ENCODE measurements at places on chromosomes 2 and 18.

- no peak for DNase-seq
Observed at GRCh38 chr2:100615471-100615870, 52.7 kb downstream of the PDCL3 start.

DNA sequence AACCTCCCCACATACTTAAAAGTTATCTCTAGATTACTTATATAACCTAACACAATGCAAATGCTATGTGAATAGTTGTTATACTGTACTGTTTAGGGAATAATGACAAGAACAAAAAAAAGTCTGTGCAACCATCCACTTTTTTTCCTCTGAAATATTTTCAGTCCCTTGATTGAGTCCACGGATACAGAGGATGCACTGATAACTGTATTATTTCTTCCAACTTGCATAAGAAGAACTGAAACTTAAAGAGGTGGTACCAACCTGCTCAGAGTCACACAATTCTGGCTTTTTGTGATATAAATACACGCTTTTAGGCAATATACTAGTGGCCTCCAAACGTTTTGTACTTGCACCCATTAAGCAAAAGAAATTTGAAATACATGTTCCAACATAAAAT, 1.4 kb downstream of the SMC6 start:
- DNase-seq, result no peak

GRCh38 chr2:61898810-61899209, 6.7 kb upstream of the COMMD1 start:
- no peak for DNase-seq

GRCh38 chr2:53234548-53234903, 533.1 kb upstream of the CHAC2 start:
- peak; percentile 55 for DNase-seq

DNA sequence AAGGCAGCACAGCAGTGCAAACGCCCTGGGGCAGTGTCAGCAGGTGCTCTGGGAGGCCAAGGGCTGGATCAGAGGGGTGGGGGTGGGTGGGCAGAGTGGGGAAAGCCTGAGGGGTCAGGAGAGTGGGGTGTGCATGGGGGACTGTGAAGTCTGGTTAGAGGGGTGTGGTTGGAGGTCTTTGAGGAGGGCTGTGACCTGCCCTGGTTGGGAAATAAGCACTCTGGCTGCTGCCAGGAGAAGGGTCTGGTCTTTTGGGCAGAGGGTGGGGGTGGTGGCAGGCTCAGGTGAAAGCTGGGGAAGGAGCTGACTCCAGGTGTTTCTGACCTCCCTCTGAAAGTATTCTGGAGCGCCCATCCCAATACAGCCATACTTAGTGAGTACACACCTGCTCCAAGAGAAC, 4.2 kb downstream of the ALPI start:
- DNase-seq, result no peak

- no peak for DNase-seq
Observed at GRCh38 chr2:120463527-120463926, 117.6 kb downstream of the INHBB start.

DNA sequence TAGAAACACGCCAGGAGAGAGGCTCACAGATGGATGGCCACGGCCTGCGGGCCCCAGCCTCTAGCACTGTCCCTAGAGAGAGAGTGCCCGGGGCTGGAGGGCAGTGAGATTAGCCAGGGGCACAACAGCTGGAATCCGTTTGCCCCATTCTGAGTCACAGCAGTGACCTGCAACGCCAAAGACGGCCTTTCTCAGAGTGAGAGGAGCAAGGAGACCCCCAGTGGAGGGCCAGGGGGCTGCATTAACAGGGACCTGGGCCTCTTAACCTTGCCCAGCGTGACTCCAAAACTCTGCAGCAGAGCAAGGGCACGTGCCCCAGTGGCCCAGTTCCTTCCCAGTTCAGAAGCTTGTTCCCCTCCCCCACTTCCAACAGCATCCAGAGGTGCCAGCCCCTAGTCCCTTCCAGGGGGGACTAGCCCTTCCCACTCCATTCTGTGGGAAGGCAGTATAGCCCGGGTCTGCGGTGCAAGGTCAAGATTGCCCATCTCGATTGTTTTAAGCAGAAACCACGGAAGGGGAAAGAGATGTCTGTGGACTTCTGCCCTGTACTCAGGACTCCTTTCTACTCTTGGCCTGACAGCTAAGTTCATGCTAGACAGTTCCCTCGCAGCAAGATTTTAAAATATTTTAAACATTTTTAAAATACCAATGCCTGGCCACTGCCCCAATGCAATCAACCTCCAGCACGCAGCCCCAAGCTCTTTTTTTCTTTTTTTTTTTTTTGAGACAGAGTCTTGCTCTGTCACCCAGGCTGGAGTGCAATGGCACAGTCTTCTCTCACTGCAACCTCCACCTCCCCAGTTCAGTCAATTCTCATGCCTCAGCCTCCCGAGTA, 50.9 kb upstream of the BIN1 start:
- no peak for DNase-seq

- DNase-seq, result no peak
Observed at GRCh38 chr2:217244815-217245214, 385.0 kb upstream of the TNP1 start.

DNA sequence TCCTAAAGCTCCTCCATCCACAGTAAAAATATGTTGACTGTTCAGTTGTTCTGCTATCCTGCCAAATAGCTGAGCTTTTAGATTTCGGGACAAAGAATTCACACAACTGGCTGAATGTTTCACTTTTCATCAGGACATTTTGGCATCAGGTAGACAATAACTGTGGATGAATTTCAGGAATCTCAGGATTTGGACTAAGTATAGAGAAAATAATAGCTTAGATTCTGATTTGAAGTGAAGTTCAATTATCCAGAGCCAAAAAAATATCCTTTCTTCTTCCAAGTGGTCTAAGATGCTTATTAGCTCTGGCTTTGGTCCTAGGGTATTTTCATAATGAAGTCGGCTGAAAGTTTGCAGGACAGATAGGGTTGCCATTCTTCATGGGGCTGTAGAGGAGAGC, 16.1 kb downstream of the KCNE4 start:
- DNase-seq, result no peak

DNA sequence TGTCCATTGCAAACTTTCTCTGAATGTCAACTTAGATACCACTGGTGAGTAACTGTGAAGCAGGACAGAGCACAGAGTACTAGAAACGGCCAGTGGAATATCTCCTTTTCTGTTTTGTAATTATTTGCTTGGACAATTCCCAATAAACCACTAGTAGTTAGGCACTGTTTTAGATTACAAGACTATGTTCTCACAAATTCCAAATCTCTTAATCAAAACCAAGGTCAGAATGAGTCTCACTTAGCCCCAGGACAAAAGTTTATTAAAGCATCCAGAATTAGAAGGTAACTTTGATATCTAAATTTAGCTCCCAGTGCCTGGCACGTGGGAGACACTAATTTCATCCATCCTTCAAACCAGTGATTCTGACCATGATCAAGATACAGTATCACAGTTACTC, 89.0 kb downstream of the ZNF521 start:
- DNase-seq, result no peak

- DNase-seq, result no peak
Observed at GRCh38 chr2:160399880-160400279, 93.7 kb downstream of the RBMS1 start.

DNA sequence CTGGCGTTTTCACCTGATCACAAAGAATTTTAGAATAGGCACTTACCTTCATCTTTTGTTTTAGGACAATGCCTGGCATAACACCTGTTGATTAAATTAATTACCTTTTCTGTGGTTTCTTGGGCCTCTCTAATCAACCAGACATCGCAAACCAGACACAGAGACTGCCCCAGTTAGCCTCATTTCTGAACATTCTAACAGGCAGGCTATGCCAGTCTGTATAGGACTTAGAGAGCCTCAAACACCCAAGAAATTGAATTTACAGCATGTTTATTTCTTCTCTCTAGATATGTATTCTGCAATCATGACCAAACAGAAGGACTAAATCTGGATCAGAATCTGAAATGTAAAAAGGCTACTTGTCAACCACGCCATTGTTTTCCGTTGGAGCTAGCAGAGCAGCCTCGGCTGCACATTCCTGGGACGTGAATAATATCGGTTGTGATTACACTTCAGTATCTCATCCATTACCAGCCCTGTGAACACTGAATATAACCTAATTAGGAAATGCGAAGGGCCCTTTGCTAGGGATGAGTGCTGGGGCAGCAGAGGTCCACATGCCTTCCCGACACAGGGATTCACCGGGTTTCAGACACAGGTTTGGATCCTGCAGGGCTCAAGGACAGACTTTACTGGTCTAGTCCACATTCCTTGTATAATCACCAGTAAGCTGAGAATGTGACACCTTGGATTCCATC, 17.5 kb upstream of the CDC42EP3 start:
- DNase-seq, result no peak

GRCh38 chr2:11719230-11719977, 27.0 kb upstream of the LPIN1 start:
- DNase-seq, result peak; percentile 54

DNA sequence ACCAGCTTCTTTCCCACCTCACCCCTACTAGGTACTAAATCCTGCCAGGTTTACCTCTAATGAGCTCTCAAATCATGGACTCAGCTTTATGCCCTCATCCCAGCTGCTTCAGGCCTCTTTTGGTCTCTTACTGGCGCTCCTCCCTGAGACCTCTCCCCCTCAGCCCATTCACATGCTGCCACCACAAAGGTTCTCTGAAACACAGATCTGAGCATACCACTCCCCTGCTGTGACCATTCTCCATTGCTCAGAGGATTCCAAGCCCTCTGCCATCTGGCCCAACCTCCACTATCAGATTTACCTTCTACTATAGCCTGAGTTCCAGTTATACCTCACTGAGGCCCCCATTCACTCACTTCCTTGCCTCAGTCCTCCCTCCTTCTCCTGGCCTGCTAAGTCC, 174.8 kb downstream of the ANKRD44 start:
- no peak for DNase-seq

GRCh38 chr2:172896661-172897081, 161.0 kb downstream of the RAPGEF4 start:
- no peak for DNase-seq

DNA sequence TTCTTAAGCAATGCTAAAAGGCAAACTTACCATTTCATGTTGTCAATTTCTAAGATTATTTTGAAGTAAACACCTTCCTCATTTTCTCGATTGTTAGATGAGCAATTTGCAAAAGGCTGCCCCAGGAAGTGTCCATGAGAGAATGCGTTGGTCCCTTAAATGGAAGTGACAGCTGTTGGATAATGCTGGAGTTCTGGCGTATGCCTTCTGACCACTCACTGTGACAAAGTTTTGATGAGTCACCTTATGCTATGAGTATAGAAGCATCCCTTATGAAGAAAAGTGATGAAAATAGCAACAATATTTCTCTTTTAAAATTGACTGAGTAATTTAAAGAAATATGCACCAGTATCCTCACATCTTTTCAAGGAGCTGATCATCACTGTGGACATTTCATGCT, 1497.5 kb downstream of the DPP10 start:
- DNase-seq, result no peak

- no peak for DNase-seq
Observed at GRCh38 chr2:69034845-69035244, 21.9 kb downstream of the ANTXR1 start.

DNA sequence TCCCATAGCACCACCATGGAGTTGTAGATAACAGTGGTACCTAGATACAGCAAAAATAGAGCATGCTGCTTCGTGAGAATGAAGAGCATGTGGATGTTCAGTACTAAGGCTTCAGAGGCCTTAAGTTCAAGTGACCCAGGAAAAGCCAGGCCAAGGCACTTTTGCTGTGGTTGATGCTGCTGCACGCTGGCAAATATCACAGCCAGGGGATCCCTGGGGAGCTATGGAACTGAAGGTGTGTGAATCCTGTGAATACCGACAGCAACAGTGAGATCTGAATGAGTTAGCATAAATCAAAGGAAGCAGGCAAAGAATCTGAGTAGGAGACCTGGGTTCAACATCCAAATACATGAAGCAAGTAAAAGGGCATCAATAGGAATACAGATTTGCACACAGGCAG, 158.6 kb upstream of the THUMPD2 start:
- no peak for DNase-seq

GRCh38 chr2:66305718-66306117, 129.2 kb upstream of the MEIS1 start:
- peak; percentile 93 for DNase-seq

DNA sequence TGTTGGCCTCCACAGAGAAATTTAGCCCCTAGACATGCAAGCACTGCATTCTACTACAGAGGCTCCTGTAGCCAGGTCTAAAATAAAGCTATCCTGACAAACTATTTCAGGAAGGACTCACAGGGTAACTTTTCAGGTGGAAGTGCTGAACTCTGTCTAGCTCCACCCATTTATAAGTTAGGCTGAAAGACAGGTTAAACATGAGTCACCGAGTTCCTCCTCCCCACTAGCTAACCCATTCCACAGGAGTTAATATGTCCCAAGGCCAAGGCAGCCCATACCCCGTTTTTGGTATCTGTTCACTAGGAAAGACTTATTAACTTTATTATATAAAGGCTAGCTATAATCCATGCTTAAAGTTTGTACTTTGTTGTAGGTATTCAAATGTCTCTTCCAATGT, 3.5 kb downstream of the CWC22 start:
- DNase-seq, result no peak

DNA sequence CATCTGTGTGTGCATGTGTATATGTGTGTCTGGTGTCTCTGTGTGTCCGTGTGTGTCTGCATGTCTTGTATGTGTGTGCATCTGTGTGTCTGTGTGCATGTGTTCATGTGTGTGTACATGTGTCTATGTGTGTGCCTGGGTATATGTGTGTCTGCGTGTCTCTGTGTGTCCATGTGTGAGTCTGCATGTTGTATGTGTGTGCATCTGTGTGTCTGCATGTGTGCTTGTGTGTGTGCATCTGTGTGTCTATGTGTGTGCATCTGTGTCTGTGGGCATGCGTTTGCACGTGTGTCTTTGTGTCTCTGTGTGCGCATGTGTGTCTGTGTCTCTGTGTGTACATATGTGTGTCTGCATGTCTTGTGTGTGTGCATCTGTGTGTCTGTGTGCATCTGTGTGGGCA, 207.7 kb downstream of the TNS1 start:
- DNase-seq, result no peak

GRCh38 chr2:135072125-135072997, 20.3 kb downstream of the RAB3GAP1 start:
- DNase-seq, result peak; percentile 17

- DNase-seq, result no peak
Observed at GRCh38 chr2:54967759-54968365, 82.4 kb downstream of the RTN4 start.

DNA sequence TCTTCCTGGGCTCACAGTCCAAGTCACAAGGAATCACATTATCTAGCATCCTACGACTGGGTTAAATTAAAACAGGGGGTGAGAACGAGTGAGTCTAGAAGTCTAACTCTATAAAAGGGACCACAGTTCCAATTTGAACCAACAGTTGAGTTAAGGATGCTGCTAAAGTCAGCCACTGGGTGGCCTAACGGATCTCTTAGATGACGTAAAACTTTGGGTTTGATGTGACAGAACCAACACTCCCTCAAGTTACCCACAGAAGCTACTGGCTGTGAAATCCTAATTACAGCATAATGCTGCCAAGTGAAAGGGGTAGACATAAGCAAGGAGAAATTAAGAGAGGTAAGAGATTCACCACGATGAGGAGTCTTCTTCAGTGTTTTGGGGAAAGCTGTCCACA, 32.7 kb upstream of the RUFY4 start:
- DNase-seq, result no peak

GRCh38 chr2:168006498-168006897, 240.9 kb downstream of the STK39 start:
- DNase-seq, result no peak

Data from DMS79 treated with DMSO at 0.1 percent for 48 hours (cell line).